NCI-H510A treated with DMSO at 0.1 percent for 48 hours (cell line): ENCODE measurements at places on chromosomes 1 and 21.
A peak's percentile ranks its signal among the peaks of the same experiment; 100 is the strongest.

DNA sequence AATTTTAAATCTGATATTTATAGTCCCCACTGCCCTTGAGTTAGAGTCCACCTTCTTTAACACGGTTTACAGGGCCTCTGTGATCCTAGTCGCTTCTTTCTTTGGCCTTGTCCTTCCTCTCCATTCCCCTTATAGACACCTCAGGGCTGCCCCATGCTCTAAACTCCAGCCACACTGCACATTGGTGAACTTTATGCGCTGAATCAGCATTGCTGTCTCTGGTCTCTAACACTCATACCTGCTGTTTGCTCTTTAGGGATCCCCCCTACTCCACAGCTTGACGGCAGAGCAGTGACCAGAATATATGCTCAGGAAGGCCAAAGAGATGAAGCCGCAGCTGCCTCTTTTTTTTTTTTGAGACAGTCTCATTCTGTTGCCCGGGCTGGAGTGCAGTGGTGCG is 30.2 kb downstream of the PLEKHO1 start:
- DNase-seq: no peak

- DNase-seq: peak; percentile 6
Measured at GRCh38 chr1:228869312-228869824, 134.1 kb downstream of the RHOU start.

- DNase-seq: no peak
Measured at GRCh38 chr21:44734841-44735240, 23.5 kb upstream of the TSPEAR start.

DNA sequence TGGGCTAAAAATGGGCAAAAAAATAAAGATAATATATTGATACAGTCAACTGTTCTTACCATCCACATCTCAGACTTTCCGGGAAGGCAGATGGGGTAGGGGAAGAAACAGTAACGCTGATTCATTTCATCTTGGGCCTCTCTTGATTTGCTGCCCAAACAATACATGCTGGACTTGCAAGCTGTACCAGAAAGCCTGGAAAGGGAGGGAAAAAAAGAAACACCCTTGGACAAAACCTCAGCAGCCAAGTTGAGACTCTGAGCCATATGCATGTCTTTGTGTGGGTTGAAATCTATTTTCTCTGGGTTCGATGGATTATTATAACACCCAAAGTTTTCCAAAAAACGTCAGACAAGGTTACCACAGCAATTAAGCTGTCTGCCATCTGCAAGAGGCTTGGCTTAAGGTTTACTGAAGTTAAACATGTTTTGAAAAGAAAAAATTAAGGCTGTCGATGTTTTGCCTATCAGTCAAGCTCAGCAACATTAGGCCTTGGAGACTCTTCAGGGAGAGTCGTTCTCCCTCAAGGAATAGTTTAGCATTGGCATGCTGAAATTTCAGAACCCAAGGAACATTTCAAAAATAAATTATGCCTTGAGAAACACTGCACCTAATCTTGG is 71.2 kb downstream of the PSMG1 start:
- no peak for DNase-seq
